Renal pelvis (tissue), 12 donors: ENCODE measurements at places on chromosomes 4 and X. TPM values are rescaled to one million over a fixed set of nuclear protein-coding genes. Genes with fewer than 3 reads are reported as not detected.

Gene SGMS2
- 14.2 TPM for polyA plus RNA-seq

Gene NLGN3
- polyA plus RNA-seq, result 4.9 TPM

Gene DGAT2L6
- polyA plus RNA-seq, result not detected

Gene CFAP47
- 0.58 TPM for polyA plus RNA-seq

Gene ZMYM3
- 66.3 TPM for polyA plus RNA-seq

Gene SLC49A3
- 7.8 TPM for polyA plus RNA-seq

Gene IL3RA
- polyA plus RNA-seq, result 18.7 TPM

Gene VSIG1
- 0.85 TPM for polyA plus RNA-seq

Gene COL25A1
- 13.6 TPM for polyA plus RNA-seq

Gene TRIM61
- 3.4 TPM for polyA plus RNA-seq

Gene PDZD4
- 8.4 TPM for polyA plus RNA-seq

Gene KIAA1210
- polyA plus RNA-seq, result 1.8 TPM

Gene CFAP99
- polyA plus RNA-seq, result 0.91 TPM

Gene ARMCX1
- polyA plus RNA-seq, result 45.8 TPM

Gene TRIM60
- not detected for polyA plus RNA-seq

Gene CSAG2
- not detected for polyA plus RNA-seq

Gene TMPRSS11F
- polyA plus RNA-seq, result 0.13 TPM

Gene HGFAC
- 1.7 TPM for polyA plus RNA-seq

Gene ADAM29
- polyA plus RNA-seq, result not detected

Gene UNC5C
- 33.3 TPM for polyA plus RNA-seq

Gene GPRASP1
- polyA plus RNA-seq, result 14.2 TPM

Gene EREG
- 0.25 TPM for polyA plus RNA-seq

Gene TMEM156
- 3.8 TPM for polyA plus RNA-seq

Gene PAGE2B
- not detected for polyA plus RNA-seq

Gene KCNIP4
- polyA plus RNA-seq, result 12.2 TPM

Gene SGCB
- 42.2 TPM for polyA plus RNA-seq

Gene PACRGL
- polyA plus RNA-seq, result 22.9 TPM

Gene BEX3
- polyA plus RNA-seq, result 495 TPM

Gene ARMCX2
- 104 TPM for polyA plus RNA-seq

Gene SULT1E1
- 455 TPM for polyA plus RNA-seq

Gene STEEP1
- 33.7 TPM for polyA plus RNA-seq

Gene ITM2A
- 63.2 TPM for polyA plus RNA-seq

Gene NSG1
- polyA plus RNA-seq, result 4.8 TPM

Gene PAGE2
- not detected for polyA plus RNA-seq

Gene HELT
- polyA plus RNA-seq, result not detected

Gene SLC10A7
- 13.3 TPM for polyA plus RNA-seq

Gene NSDHL
- 28.1 TPM for polyA plus RNA-seq

Gene IGFBP7
- 533 TPM for polyA plus RNA-seq

Gene GAGE12E
- not detected for polyA plus RNA-seq

Gene MAGEA8
- 0.19 TPM for polyA plus RNA-seq

Gene PABPC1L2B
- 0.06 TPM for polyA plus RNA-seq

Gene ZXDA
- polyA plus RNA-seq, result 5.9 TPM

Gene MAGEB17
- polyA plus RNA-seq, result 0.13 TPM

Gene LDOC1
- 79.6 TPM for polyA plus RNA-seq

Gene CFAP299
- 0.84 TPM for polyA plus RNA-seq

Gene PAGE4
- 0.61 TPM for polyA plus RNA-seq

Gene EFHC2
- 8.6 TPM for polyA plus RNA-seq

Gene TLR3
- 14.4 TPM for polyA plus RNA-seq

Gene F8
- polyA plus RNA-seq, result 13.3 TPM

Gene SSX4
- polyA plus RNA-seq, result not detected

Gene CCDC110
- polyA plus RNA-seq, result 2.4 TPM

Gene CXCL1
- 0.27 TPM for polyA plus RNA-seq

Gene PLS3
- 245 TPM for polyA plus RNA-seq

Gene CLCN4
- polyA plus RNA-seq, result 4.2 TPM

Gene MAGEE2
- polyA plus RNA-seq, result 0.90 TPM

Gene SSX4B
- polyA plus RNA-seq, result not detected

Gene GPR143
- polyA plus RNA-seq, result 13.3 TPM

Gene F8A2
- polyA plus RNA-seq, result not detected
